ENCODE measurements at places on chromosomes 11 and 22.

DNA sequence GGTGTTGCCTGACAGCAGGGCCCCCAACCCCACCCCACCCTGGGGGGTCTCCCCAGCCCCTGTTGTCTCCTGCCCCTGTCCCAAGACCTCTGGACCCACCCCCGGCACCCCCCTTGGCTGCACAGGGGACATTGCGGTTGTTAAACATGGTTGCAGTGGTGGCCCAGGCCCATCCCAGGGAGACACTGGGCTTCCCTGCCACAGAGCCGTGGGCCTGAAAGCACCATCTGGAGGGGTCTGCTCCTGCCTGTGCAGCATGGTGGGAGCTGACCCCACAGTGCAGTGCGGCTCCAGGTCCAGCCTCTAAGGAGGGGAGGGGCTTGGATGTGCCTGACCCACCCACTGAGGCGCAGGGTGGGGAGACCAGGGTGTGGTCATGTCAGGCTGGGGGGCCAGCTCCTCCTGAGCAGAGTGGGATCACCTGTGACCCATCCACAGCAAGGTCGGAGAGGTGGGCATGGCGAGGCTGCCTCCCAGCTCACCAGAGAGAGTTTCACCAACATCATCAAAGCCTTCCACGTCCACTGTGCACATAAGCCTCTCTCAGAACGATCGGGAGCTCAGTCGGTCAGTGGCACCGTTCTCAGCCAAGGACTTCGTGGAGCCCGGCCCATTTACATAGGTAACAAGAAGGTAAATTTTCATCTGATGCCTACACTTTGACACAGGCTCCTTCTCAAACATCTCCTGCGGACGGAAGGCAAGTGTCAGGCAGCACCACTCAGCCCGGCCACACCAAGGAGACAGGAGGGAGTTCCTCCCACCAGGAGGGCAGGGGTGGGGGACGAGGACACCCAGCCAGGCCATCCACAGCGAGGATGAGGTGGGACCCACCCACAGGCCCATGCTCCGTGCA is 201.1 kb downstream of the BRD1 start:
- no peak for DNase-seq

DNA sequence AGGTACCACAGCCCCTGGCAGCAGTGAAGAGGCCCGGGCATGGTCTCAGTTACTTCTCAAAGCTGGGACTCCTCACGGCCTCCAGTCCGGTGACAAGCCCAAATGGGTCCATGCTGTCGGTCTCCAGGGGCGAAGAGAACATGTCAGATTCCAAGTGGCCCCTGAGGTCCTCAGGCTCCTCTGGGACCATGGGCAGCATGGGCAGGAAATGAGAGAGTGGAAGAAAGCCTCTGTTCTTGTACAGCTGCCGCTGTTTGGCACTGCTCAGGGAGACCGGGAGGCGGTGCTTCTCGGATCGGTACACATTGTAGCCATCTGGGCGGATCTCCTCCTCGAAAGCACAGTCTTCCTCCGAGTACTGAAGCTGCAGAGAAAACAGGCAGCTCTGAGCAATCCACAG is 4.6 kb downstream of the FGF19 start:
- no peak for DNase-seq

DNA sequence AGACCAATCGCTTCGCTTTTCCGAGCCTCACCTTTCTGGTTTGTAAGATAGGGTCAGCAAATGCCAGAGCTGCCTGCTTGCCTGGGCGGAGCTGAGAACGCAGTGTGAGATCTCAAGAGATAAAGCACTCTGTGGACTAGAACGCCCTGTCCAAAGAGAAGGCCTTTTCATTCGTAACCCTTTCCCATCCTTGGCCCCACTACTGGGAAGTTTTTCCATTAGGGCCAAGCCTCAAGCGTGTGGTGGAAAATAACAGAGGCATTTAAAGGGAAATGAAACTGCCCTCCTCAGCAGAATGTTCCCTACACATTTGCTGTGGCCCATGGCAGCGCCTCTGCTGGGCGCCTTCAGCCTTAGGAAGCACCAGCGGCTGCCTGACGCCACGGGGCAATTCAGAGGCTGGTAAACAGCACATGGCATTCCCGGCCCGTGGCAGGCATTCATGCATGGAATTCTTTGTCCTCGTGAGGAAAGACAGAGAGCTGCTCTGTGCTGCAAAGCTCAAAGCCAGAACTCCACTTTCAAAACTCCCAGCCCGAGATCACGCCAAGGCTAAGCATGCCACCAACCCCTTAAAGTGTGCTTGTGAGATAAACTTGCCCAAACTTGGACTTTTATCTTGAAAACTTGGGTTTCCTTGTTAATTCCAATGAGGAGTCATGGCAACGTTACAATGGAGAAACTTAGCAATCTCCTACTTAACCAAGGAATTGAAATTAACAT is 38.1 kb downstream of the AHNAK start:
- peak; percentile 96 for DNase-seq

- no peak for DNase-seq
Observed at GRCh38 chr11:117199916-117200812, 994 bp downstream of the TAGLN start.

DNA sequence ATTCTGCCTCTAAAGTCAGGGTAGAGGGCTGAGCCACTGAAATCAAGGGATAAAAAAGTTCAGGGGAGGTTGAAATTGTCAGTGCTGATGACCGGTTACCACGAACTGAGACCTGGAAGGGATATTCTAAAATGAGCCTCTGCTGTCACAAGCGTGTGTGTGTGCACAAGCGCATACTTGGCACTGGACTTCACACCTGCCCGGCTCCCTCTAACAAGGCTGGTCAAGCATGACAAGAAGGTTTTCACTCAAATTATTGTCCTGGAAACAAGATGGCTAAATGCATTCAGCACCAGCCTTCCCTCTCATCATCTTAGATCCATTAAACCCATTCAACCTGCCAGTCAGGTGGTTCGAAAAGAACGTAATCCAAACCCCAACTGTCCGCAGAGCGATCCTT is 54.8 kb upstream of the CECR2 start:
- DNase-seq, result no peak

GRCh38 chr22:20299746-20300136 is 20.1 kb downstream of the DGCR6L start:
- DNase-seq, result no peak

DNA sequence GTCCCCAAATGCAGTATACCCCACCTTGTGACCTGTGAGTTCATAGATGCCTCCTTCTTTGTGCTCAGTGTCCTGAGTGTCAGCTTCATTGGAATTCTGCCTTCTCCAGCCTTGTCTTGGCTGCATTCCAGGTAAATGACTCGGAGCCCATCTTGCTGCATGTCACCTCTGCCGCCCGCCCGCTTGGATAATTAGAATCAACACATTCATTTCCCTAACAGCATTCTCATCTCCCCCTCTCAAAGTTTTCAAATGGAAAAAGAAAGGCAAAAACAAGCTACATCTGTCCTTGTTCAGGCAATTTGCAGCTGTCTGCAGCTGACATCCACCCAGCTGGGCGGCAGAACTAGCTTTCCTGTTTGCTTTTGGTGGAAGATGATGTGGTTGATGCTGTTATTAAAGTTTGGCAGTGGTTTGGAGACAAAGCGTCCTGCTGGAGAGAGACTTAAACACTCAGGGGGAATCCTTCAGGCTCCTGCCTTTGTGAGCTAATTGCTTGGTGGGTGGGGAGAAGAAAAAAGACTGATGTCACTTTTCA is 198.8 kb upstream of the SEZ6L start:
- no peak for DNase-seq

- no peak for DNase-seq
Observed at GRCh38 chr11:74403607-74404321, 5.5 kb upstream of the PGM2L1 start.

DNA sequence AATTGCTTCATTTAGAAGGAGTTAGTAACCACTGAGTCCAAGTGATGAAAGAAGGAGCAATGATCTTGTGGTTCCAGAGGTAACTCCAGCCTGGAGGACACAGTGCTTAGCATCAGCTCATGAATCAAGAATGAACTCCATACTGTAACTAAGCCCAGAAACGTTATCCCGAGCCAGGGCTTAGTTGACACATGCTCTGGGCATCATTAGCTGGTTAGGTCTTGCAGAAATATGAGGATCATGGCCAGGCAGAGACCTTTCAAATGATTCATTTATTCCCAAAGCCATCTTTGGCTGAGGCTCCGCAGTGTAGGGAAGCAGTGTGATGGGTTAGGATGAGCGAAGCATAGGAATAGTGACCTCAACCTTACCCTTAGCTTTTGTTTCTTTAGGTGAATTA is 277.4 kb downstream of the FAM76B start:
- DNase-seq, result no peak

- no peak for DNase-seq
Observed at GRCh38 chr11:33900159-33900840, 8.4 kb upstream of the LMO2 start.

- no peak for DNase-seq
Observed at GRCh38 chr11:6628526-6628925, 9.3 kb upstream of the TPP1 start.

DNA sequence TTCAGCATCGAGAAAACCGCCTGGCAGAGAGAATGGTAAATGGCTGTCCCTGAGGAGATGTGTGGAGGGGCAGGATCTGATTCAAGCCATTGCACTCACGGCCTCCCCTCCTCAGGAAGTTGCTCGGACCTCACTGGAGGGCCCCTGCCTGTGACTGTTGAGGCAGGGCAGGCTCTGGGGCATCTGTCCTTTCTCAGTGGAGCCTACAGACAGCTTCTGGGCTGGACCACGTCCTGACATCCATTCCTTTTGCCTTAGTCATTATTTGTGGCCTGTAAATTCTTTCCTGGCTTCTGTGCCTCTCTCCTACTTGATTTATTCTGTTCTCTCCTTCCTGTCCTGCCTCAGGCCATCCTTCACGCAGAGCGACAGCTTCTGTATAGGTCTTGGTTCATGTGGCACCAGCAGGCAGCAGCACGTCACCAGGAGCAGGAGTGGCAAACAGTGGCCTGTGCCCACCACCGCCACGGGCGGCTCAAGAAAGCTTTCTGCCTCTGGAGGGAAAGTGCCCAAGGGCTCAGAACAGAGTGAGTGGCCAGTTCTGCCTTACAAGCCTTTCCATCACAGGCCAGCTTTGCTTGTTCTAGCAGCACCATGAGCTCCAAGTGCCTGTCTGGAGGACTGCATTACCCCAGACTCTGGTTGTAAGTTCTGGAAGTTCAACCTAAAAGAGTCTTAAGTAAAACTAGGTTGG is 59.6 kb downstream of the PISD start:
- no peak for DNase-seq

GRCh38 chr11:33778675-33779074 is 4.4 kb upstream of the FBXO3 start:
- DNase-seq, result no peak

Measured in posterior cingulate gyrus (tissue), 11 donors.